Retinal pigment epithelial cell (primary cell): ENCODE measurements at places on chromosomes 7 and 10.

DNA sequence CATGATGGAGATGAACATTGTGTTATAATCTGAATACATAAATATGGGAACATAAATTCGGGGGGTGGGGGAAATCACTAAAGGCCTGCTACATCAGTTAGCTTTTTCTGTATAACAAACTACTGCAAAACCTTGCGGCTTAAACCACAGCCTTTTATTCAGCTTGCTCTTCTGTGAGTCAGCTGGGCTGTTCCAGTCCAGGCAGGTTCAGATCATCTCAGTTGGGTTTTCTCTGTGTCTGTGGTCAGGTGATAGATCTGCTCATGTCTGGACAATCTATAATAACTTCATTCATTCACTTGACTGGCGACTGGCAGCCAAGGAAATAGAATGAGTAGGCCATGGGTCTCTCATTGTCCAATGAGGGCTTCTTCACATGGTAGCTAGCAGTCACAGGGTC lies 23.5 kb downstream of the HTR7 start:
- DNase-seq, result no peak

DNA sequence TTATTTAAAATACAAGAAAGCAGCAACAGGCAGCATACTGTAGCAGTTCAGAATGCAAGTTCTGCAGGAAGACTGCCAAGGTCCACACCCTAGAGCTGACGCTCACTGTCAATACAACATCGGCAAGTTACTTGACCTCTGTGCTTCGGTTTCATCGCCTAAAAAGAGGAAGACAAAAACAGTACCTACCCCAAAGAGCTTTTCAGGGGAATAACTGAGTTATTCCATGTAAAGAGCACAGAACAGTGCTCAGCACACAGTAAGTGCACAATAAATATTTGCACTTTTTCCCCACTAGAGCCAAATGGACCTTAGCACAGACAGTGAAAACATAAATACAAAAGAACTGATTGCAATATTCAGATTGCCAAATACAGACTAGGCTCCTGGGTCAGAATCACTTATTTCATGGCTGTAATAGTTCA lies 88.6 kb downstream of the USP6NL start:
- DNase-seq, result no peak

DNA sequence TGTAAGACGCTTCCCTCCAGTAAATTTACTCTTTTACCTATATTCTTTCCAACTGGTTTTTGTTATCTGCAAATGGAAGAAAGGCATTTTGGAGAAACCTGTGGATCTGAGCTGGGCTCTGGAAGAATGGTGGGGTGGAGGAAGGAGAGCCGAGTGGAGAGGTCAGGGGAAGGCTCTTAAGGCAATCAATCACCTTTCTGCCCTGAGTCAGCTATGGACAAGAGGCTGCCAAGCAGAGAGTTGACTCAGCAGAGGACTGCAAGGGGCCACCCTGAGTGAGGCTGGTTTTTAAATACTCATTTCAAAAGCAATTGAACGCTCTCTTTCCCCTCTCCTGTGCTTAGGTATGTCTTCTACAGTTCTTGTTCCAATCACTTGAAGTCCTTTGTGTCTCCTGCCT lies 81.8 kb downstream of the SPAG6 start:
- no peak for DNase-seq

GRCh38 chr10:2117641-2118040 lies 380.3 kb upstream of the ADARB2 start:
- DNase-seq, result no peak
